ENCODE measurements at places on chromosomes 6 and 20.

DNA sequence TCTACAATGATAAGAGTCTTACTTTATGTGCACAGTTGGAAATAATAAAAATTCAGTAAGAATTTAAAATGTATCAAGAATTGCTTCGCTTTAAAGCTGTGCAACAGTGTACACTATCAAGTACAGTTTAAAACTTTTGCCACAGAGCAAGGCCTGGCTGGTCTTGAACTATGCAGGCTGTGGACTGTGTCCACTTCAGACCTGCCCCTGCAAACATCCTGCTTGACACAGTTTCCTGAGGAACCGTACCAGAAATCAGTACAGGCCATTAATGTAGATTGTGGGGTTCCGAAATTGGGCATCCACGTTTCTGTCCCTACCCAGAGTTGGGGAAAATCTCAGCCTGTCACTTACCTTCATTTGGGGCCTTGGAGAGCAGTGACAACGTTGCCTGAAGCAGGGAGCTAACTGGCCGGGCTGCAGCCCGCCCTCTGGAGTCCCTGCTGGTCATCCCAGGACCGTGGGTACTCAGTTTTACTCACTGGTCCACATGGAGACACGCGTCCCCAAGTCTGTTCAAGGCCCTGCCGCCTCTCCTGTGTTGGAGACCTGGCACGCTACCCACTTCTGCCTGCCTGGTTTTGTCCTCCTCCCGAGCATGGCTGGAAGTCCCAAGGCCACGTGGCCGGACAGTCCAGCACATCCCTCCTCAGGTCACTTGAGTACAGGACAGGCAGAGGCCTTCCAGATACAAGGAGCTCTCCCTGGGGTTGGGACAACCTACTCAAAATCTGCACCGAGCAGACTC, 8.4 kb downstream of the NINL start:
- DNase-seq, result no peak

DNA sequence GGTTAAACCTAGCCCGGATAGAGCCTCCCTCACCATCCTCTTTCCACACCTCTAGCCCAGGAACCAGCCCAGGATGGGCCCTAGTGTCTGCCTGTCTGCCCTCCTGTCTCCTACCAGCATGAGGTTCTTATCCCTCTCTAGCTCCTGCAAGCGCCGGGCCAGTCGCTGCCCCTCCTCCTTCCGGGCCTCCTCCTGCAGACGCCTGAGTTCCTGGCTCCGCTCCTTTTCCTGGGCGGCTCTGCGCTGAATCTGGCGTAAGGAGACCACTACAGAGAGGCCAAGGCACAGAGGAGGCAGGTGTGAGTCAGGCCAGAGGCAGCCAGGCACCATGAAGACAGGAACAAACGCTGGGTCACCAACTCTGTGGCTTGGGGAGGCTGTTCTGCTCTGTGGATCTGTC, 4.3 kb upstream of the PSORS1C2 start:
- no peak for DNase-seq

GRCh38 chr6:137754866-137755265, 112.2 kb upstream of the TNFAIP3 start:
- DNase-seq, result no peak

DNA sequence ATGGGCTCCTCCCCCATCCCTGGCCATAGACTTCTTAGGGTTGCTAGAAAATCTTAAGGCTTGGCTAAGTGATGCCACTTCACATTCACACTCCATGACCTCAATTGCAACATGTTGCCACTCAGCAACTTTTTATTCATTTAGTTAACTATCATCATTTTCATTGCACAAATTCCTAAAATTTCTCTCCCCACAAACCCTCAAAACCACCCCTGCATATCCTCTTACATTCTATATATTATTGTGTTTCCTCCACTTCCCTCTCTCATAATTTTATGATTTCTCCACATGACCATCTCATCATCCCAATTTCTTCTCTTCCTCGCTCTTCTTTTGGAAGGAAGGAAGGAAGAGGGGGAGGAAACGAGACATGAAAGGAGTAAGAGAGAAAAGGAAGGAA, 436.0 kb downstream of the HACE1 start:
- no peak for DNase-seq

GRCh38 chr20:18754030-18754652, 59.4 kb upstream of the SCP2D1 start:
- no peak for DNase-seq

DNA sequence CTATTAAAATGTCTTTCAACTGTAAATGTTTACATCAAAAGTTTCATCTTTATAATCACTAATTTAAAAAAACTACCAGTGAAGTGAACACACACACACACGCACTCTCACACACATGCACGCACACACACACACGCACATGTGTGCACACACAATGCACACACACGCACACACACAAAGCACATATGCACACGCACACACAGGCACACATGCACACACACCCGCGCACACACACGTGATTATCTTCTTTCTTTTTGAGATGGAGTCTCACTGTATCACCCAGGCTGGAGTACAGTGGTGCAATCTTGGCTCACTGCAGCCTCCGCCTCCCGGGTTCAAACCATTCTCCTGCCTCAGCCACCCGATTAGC, 80.0 kb upstream of the FRMD1 start:
- no peak for DNase-seq

GRCh38 chr6:149194820-149195558, 122.5 kb upstream of the TAB2 start:
- DNase-seq, result no peak

DNA sequence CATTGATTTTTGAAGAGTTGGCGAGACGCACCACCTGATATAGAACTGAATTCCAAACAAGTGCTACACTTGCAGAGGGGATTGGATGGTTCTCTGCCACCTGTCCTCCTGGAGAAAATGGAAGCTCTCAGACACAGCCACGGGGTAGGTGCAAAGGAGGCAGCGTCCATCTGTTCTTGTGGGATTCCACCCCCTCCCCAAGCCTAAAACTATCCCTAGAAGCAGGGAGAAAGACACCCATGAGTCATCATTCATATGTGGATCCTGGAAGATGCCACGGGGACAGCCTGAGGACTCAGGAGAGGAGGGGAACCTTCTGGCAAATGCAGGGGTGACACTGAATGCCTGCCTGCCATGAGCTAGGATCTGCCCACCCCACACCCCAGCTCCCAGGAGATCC, 171.3 kb upstream of the CST7 start:
- no peak for DNase-seq
